Activated CD4-positive, alpha-beta memory T cell treated with anti-CD3 and anti-CD28 coated beads, Interleukin-2, amount 10 ng/mL, durations not matched to agents 7 days and 5 days (primary cell): ENCODE measurements at places on chromosomes 16 and 17. TPM values are rescaled to one million over a fixed set of nuclear protein-coding genes. Genes with fewer than 3 reads are reported as not detected.

TP53TG3F gene
- total RNA-seq: not detected

GRCh38 chr16:8961811-8962390 is 1.8 kb downstream of the USP7 start:
- no peak for DNase-seq

FAM83G gene
- total RNA-seq: 6.5 TPM

- no peak for DNase-seq
Observed at GRCh38 chr17:245611-246010, 64.2 kb upstream of the DOC2B start.

P3H4 gene
- total RNA-seq: 1.9 TPM

DNA sequence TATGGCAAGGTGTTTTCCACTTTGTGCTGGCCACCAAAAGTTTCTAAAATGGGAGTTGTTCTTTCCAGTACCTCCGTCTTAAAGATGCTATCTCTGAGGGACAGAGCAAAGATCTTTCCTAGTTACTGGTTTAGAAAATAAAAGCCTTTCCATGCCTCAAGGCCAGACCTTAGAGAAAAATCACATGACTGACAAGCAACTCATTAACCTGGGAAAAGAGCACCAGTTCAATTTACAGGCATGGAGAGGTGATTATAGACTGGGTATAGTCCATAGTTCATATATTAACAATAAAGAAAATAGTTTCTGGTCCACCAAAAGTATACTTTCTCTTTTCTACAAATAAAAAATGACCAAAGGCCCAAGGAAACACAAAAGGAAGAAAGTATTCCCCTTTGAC is 230.7 kb downstream of the TOX3 start:
- DNase-seq: no peak

- DNase-seq: no peak
Observed at GRCh38 chr16:11530171-11530940, 56.4 kb downstream of the LITAF start.

CCL3 gene
- 112 TPM for total RNA-seq

GRCh38 chr17:37493249-37494027 is 3.7 kb downstream of the DUSP14 start:
- no peak for DNase-seq

- no peak for DNase-seq
Observed at GRCh38 chr16:19991614-19992013, 82.1 kb downstream of the GPR139 start.

DNA sequence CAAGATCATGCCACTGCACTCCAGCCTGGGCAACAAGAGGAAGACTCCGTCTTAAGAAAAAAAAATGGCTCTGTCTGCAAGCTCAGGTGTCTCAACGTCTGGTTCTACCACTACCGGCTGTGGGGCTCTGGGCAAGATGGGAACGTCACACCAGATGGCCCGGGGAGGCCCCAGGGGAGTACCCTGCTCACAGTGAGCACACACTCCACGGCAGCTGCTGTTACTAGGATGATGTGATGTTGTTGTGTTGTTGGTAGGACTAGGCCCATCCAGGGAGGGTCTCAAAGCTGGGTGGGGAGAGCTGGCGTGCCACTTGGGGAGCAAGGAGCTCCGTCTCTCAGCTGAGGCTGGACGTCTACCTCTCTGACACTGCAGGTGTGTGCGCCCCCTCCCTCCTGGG is 9.4 kb upstream of the NPTX1 start:
- DNase-seq: no peak
